ENCODE measurements at places on chromosomes 12 and 14.
A peak's percentile ranks its signal among the peaks of the same experiment; 100 is the strongest.

- DNase-seq = no peak
Measured at GRCh38 chr12:117468016-117468415, 106.6 kb upstream of the NOS1 start.

GRCh38 chr12:76031081-76031413 lies 529 bp downstream of the PHLDA1 start:
- no peak for DNase-seq

DNA sequence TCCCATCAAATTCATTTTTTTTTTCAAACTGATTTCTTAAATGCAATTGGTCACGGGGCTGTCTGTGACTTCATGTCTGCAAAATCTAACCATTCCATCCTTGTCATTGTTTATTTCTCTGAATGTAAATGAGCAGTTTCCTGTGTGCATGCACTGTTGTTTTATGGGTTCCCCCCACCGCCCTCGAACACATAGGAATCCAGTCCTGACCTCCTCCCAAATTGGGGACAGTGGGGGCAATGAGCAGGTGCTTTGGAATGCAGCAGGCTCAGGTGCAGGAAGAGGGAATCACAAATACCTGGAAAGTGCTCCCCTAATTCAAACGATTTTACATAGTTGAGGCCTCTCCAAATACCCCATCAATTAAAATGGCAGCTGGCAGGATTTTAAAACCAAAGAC lies 62.6 kb upstream of the ESRRB start:
- DNase-seq = no peak

DNA sequence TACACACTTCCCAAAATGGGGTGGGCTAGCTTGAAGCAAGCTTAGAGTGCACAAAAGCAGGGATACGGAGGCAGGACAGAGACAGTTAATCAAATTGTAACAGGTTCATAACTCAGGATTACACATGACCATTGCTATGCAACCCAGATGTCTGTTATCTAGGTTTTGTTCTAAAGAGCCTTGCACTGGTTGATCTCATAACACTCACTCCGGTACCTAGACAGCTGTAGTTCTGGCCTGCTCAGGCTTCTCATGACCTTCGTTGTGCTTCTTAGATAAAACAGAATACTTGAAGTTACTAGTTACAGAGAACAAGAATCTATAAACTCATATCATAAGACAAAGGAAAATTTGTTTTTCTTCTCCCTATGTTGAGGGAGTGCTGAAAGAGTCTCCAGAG lies 983.4 kb downstream of the TMEM121 start:
- no peak for DNase-seq

DNA sequence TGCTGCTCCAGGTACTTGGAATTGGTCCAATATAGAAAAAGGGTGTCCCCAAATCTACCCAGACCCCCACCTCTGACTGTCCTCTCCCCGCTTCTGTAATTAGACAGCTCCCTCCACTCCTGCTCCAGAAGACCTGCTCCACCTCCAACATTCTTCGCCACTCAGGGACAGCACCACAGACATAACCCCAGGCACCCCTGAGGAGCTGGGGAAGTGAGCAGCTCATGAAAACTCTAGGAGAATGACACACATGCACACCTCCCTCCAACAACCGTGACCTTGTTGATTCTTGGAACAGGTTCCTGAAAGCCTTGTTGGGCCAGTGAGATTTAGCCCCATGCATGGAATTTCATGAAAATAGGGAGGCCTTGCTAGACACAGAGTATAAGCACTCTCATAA lies 8.2 kb downstream of the KRT4 start:
- DNase-seq = no peak

- DNase-seq = no peak
Measured at GRCh38 chr14:74599946-74600345, 12.1 kb downstream of the LTBP2 start.

DNA sequence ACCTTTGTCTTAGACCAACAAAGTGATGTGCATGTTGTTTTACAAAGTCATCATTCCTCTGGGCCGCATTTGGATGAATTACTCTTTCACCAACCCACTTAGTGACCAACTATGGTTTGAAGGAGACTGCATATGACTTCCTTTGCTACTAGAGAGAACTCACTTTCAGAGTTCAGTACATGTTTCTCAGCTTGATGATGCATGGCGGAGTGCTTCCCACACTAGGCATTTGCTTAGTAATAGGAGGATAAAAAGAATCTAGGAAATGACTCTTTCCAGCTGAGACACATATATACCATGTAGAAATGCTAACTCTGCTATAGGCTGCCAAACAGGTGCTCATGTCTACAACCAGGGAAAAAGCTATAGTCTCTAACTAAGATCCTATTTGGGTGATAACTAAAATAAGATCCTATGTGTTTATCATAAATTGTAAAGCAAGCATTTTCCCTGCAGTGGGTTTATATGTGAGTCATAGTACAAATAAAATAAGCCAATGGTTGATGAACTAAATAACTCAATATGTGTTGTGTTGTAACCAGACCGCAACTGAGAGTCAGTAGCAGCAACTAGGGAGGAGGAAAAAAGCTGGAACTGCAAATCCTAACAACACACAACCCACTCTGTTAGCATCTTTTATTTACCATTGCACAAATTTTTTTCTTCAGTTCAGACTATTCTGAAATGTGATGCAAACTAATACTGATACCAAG lies 87.2 kb downstream of the TSPAN8 start:
- DNase-seq = no peak

GRCh38 chr12:65875640-65876071 lies 51.4 kb downstream of the HMGA2 start:
- DNase-seq = no peak

DNA sequence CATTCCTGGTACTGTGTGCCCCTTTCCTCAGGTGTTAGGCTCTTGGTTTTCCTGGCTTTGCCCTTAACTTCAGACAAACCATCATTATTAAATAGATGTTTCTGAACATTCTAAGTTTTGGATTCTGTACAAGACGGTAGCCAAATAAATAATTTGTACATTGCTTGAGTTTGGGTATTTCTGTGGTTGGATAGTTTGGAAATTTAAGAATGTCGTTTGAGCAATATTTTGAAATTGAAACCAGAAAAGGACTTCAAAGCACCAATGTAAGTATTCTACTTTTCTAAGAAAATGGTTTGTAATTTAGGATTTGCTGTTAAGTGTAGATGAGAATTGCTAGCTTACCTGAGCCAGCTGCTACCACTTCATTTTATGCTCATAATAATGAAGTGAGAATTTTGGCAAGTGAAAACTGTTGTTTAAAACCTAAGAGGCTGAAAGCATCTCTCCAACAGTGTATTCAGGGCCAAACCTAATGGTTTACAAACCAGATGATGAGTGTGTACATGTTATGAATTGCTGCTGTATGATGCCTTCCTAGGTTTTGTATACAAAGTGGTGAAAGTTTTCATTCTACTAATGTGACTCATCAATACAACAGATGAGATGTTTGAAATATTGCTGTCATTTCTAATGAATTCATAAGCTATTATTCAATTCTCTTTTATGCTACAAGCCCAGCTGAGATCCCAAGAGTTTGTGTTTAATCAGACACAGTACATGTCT lies 181.5 kb upstream of the PRKD1 start:
- no peak for DNase-seq

DNA sequence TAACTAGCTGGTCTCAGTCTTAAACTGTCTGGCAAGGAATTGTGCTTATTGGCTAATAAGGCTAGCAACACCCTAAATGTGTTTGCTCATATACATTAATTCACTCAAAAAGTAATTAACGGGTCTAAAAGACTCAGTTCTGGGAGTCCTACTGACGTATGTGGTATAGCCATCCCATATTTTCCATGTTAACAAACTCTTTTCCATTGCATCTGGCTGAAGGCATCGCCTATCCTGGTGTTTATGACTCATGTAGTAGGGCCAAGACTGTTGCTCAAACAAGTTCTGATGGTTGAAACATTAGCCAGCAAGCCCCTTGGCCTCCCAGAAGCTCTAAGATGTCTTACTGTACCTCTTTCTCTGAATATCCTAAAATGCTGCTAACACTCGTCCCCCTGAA lies 98.5 kb downstream of the PHLDA1 start:
- no peak for DNase-seq

- no peak for DNase-seq
Measured at GRCh38 chr12:39372929-39373328, 70.0 kb downstream of the KIF21A start.

GRCh38 chr12:54240971-54241588 lies 38.8 kb downstream of the CBX5 start:
- no peak for DNase-seq

DNA sequence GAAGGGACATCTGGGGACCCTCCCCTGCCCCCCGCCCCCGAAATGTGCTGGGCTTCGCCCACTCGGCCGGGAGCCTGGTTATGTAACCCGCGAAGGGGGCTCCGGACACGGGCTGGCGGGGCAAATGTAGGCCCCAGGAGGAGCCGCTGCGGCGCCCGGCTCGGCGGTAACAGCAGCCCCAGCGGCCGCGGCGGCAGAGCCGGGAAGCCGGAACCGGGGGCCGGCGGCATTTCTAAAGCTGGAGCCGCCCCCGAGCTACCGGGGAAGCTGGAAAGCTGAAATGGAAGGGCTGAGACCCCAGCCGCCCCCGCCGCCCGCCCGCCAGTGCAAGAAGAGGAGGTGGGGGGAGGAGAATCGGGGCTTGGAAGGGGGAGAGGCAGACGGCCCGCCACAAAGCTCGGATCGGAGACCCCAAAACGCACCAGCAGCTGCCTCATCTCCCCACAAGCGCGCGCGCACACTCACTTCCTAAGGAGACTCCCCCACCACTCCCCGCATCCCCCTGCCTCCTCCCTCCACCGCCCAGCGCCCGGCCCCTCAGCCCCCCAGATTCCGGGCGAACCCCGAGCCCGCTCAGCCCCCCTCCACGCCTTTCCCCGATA lies 1.5 kb downstream of the KDM2B start:
- peak; percentile 6 for DNase-seq

GRCh38 chr14:54369343-54369742 lies 27.5 kb upstream of the CDKN3 start:
- no peak for DNase-seq

DNA sequence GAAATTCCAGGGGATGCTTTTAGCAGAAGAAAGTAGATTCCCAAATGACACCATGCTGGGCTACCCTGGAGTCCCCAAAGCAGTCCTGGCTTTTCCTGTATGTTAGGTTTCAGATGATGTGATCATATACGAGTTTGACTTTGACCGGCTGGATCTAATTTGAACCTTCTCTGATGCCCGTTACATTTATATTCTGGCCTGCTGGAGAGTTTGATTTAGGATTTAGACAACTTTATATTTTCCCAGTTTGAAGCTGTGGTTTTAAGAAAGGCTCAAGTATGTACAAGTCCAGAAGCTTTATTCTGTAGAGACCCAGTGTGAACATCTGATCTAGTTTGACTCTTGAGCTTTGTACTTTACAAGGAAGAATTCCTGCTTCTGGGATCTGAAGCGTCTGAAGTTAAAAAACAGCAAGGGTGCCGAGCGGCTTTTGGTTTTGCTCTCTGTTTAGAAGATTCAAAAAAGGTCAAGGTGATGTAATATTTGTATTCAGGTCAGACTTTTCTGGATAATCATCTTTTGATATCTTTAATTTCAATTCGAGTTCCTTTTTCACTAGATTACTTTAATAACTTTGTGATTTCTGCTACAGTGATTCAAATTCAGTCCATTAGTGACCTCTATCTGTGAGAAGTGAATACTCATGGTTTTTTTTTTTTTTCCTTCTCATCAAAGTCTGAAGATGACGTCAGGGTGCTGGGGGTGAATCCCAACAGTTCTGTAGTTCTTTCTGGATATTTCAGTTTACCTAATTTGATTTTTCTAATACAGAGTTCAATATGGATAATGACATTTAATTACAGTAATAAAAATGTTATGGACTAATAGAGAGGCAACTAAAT lies 6.3 kb downstream of the FLRT2 start:
- DNase-seq = no peak

GRCh38 chr14:24238123-24238522 lies 4.3 kb downstream of the TINF2 start:
- DNase-seq = peak; percentile 54

- DNase-seq = no peak
Measured at GRCh38 chr12:7581046-7581445, 77.5 kb upstream of the CD163 start.

- no peak for DNase-seq
Measured at GRCh38 chr12:58138424-58138823, 197.1 kb downstream of the ATP23 start.

DNA sequence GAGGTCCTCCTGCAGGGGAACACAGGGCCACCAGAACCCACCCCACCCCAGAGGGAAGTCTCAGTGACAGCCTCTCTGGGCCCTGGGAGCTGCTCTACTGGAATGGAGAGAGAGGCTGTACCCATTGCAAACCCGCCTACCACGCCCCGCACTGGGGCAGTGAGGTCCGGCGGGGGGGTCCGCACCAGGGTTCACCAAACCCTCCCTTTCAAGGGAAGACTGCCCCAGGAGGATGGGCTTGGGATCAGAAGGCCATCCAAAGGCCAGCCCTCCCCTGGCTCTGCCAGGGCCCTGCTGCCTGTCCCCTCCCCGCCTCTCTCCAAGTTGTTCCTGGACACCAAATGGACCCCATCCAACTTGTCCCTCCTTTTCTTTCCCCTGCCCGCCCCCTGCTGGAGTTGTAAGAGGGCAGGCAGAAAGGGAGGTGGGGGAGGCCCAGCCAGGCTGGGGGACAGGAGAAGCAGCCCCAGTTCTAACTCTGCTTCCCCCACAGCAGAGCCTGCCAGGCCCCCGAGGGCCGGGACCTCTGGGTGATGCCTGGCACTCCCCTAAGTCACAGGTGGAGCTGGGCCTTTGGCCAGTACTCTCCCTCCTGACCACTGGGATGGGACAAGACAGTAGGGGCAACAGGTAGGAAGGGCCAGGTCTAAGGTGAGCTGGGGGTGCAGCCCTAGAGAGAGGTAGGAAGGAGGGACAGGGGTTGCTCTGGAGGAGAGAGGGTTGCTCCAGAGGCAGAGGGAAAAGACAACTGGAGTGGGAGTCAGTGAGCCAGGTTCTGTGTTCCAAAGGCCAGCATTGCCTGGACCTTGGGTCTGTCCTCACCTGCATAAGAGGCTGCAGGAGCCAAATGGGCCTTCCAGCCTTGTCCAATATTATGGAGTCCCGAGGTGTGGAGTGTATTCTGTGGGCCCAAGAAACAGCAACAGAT lies 3.2 kb upstream of the DIO3 start:
- no peak for DNase-seq

DNA sequence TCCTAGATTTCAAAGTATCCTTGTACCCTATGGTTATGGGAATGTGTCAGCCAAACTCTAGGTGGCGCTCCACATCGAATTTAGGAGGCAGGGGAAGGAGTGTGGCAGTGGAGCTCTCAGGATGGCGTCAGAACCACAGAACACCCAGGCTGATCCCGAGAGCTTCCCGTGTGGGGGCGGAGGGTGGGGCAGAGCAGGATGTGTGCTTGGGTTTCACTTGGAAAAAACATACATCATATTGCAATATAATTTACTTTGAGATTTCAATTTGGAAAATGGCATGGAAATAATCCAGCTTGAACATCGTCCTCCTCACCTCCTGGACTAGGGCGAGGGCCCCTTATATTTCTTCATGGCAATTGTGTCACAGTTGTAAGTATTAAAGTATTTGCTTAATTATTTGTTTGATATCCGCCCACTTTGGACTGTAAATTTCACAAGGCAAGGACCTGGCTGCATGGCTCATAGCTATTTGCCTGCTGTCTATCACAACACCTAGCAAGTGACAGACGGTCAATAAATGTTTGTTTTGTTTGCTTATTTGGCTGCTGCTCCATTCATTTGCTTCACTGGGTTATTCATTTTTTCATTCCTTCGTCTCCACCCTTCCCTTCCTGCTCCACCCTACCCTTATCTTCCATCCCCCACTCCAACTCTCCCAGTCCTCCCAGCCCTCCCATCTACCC lies 221.5 kb upstream of the HMGA2 start:
- DNase-seq = no peak
